ENCODE measurements at places on chromosomes 3 and 15. TPM values are rescaled to one million over a fixed set of nuclear protein-coding genes. Genes with fewer than 3 reads are reported as not detected.

Gene RARRES1
- total RNA-seq = 0.65 TPM

Gene ACTR8
- 42.3 TPM for total RNA-seq

Gene SLC6A20
- total RNA-seq = not detected

Gene TMEM266
- total RNA-seq = 0.12 TPM

Gene CFAP91
- 0.73 TPM for total RNA-seq

Gene TEX55
- total RNA-seq = not detected

Gene ANKRD63
- not detected for total RNA-seq

Gene LIPH
- total RNA-seq = not detected

Gene NR2E3
- total RNA-seq = not detected

Gene OXSM
- 5.8 TPM for total RNA-seq

Gene MAGEL2
- 0.24 TPM for total RNA-seq

Gene RPL14
- total RNA-seq = 195 TPM

Gene GTF2A2
- total RNA-seq = 23.5 TPM

Gene CAND2
- total RNA-seq = 13.1 TPM

Gene CNTN6
- 1.3 TPM for total RNA-seq

Gene CD200
- 0.12 TPM for total RNA-seq

Gene ABHD17C
- 14.5 TPM for total RNA-seq

Gene SLC12A1
- not detected for total RNA-seq

Gene IGDCC3
- total RNA-seq = under 0.01 TPM

Gene GAP43
- total RNA-seq = 0.16 TPM

Gene CCR2
- not detected for total RNA-seq

Gene GNAT1
- not detected for total RNA-seq

Gene EPHA3
- 0.65 TPM for total RNA-seq

Gene ITIH3
- total RNA-seq = 1.1 TPM

Gene B3GNT5
- total RNA-seq = 2.2 TPM

Gene POC1A
- total RNA-seq = 1.9 TPM

Gene ASB14
- total RNA-seq = not detected

Gene CSPG5
- 0.24 TPM for total RNA-seq

Gene LPCAT4
- total RNA-seq = 8.4 TPM

Gene PLOD2
- total RNA-seq = 169 TPM

Gene FHIT
- 1.3 TPM for total RNA-seq

Gene FBXW12
- total RNA-seq = 0.12 TPM

Gene DVL3
- total RNA-seq = 38.9 TPM

Gene NANOGP8
- not detected for total RNA-seq

Gene OTOL1
- not detected for total RNA-seq

Gene GALNT15
- total RNA-seq = 9.4 TPM

All from hair follicle dermal papilla cell (primary cell).